ENCODE measurements at places on chromosomes 6 and 20.

DNA sequence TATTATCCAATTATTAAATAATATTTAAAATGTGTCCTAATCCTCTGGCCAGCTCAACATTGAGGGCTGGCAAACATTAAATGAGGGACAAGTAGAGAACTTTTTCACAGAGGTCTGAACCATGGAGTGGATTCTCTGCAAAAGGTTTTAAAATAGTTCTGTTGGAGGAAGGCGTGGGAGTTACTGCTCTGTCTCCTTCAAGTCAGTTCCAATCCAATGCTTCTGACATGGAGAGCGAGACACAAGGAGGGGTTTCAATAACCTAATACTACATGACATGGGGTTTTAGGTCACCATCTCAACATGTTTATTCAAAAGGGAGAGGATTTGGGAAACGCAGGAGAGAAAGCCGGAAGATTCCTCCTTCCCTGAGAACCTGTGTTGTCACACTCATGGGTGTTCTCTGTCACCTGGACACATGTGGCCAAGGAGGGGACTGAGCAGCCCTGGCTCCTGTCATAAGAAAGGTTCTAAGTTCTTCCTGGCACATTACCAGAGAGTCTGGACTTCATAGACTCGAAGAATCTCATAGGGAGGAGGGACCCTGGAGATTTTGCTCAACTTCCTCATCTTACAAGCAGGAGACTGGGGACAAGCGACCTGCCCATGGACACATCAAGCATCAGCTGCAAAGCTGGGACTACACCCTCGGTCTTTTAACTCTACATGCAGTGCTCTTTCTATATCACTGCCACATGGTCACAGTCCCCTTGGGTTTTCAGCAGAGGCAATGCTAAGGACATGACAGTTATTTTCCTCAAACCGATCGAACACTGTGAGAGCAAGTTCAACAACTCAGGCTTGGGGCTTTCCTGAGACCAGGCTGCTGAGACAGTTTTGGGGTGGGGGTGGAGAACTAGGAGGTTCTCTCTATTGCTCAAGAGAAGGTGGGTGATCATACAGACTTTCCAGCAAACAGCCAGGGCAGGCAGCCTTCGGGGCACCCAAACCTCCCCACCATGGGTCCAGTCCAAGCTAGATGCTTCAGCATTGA, 38.6 kb downstream of the PRDM1 start:
- DNase-seq = no peak

DNA sequence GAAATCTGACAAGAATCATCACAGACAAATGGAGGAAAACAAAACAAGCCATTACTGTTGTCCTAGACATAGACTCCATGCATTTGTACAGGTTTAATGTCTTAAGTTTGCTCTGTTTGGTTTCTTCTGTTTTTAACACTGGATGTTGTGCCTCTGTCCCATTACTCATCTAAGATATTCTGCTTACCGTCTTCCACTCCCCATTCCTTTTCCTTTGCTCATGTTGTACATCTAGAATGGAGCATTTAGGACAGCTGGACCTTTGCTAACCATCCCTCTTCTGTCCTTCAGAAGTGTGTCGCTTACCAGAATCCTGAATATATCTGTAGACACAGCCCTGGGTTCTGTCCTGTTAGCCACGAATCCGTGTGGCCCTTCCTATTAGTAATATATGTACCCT, 35.2 kb downstream of the RAB22A start:
- DNase-seq = no peak

DNA sequence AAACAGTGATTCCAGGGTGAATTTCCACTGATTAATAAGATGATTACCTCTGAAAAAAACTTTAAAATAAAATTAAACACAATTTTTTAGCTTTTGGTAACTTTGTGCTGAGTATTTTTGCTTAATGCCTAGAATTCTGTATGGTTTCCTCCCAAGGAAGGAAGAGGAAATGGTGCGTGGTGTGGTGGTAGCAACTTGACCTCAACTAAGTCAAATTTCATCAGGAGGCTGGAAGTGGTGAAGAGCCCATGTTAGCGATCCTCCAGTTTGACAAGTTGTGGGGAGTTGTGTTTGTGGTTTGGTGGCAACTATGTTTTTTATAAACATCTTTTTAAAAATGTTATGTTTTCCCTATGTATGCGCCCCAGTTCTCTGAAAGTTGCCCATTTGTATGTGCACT, 5.0 kb upstream of the RTF2 start:
- DNase-seq = no peak

GRCh38 chr6:82227770-82228169, 19.8 kb downstream of the IBTK start:
- DNase-seq = no peak

- DNase-seq = no peak
Measured at GRCh38 chr6:158206740-158207421, 38.7 kb downstream of the GTF2H5 start.

DNA sequence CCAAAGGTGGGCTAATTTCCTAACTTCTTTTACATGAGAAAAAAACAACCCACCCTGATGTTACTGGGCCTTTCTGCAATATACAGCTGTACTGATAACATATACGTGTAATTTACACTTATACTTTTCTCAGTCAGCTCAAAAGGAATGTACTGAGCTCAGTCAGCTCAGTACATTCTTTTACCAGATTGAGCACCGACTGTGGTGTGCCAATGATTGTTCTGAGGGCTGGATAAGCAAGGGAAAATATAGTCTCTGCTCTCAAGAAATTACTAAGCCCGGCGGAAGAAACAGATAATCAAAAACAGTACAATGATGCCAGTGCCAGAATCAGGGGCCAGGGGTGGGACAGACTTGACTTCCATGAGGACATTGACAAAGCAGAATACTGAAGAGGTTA, 10.0 kb upstream of the BLOC1S5 start:
- DNase-seq = no peak

DNA sequence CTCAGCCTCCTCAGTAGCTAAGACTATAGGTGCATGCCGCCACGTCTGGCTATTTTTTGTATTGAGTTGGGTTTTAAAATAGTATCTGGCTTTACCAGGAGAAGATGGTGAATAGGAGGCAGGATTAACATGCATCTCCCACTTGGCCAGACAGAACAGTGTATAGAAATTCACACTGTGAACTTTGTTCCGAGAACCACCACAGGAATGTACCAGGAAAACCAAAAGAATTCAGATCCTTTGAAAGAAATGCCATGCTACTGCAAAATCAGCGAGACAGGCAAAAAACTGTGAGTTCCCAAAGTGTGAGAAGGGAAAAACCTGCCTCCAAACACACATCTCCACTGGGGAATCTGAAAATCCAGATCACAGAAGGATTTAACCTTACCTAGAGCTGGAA, 327.6 kb downstream of the NKAIN2 start:
- DNase-seq = no peak

Measured in activated naive CD8-positive, alpha-beta T cell treated with anti-CD3 and anti-CD28 coated beads, Interleukin-2, amount 50 U/mL, for 16 hours (primary cell).